ENCODE measurements at places on chromosomes 13 and 19. TPM values are rescaled to one million over a fixed set of nuclear protein-coding genes. Genes with fewer than 3 reads are reported as not detected.

- DNase-seq: no peak
Measured at GRCh38 chr13:111183087-111183645, 68.1 kb downstream of the ARHGEF7 start.

Gene CBY2
- total RNA-seq: not detected

Gene ZNF285
- total RNA-seq: 36.3 TPM

Gene CADM4
- 98.4 TPM for total RNA-seq

Gene OVOL3
- total RNA-seq: not detected

GRCh38 chr13:56563663-56564062, 577.1 kb upstream of the PRR20A start:
- DNase-seq: no peak

GRCh38 chr19:47071731-47072130, 23.3 kb upstream of the TMEM160 start:
- no peak for DNase-seq

GRCh38 chr19:9324584-9324962, 594 bp downstream of the ZNF559 start:
- DNase-seq: no peak

- no peak for DNase-seq
Measured at GRCh38 chr19:7636317-7636690, 606 bp upstream of the STXBP2 start.

Gene PDX1
- total RNA-seq: not detected

DNA sequence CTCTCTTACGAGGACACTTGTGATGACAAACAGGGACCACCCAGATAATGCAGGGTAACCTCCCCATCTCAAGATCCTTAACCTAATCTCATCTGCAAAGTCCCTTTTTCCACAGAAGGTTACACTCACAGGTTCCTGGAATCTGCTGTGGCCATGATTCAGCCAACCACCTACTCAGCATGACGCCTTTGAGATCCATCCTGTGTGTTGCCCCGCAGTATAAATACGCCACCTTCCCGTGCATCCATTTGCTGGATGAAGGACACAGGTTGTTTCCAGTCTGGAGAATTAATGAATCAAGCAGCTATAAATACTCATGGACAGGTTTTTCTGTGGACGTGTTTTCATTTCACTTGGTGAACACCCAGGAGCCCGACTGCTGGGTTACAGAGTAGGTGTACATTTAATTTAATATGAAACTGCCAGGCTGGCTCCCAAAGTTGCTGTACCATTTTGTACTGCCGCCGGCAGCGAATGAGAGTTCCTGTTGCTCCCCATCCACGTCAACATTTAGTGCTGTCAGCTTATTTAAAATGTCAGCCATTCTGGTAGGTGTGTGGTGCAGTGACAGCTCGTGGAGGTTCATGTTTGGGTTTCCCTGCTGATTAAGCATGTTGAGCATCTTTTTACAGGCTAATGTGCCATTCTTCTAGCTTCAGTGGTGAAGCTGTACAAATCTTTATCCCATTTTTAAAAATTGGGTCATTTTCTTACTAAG, 40.2 kb downstream of the ELL start:
- DNase-seq: no peak

GRCh38 chr19:18373407-18373891, 12.5 kb upstream of the GDF15 start:
- DNase-seq: no peak

GRCh38 chr19:45123440-45123850, 30.5 kb downstream of the PPP1R37 start:
- DNase-seq: no peak

- DNase-seq: no peak
Measured at GRCh38 chr19:48591021-48591420, 15.5 kb upstream of the SPACA4 start.

GRCh38 chr13:49954674-49955455, 18.7 kb upstream of the SPRYD7 start:
- no peak for DNase-seq

GRCh38 chr19:2592824-2593223, 109.7 kb downstream of the GNG7 start:
- no peak for DNase-seq

- DNase-seq: no peak
Measured at GRCh38 chr13:22126433-22127021, 455.7 kb downstream of the FGF9 start.

- DNase-seq: no peak
Measured at GRCh38 chr19:36140304-36141038, 605 bp downstream of the CAPNS1 start.

- DNase-seq: no peak
Measured at GRCh38 chr13:64453831-64454230, 2776.3 kb downstream of the PCDH9 start.

DNA sequence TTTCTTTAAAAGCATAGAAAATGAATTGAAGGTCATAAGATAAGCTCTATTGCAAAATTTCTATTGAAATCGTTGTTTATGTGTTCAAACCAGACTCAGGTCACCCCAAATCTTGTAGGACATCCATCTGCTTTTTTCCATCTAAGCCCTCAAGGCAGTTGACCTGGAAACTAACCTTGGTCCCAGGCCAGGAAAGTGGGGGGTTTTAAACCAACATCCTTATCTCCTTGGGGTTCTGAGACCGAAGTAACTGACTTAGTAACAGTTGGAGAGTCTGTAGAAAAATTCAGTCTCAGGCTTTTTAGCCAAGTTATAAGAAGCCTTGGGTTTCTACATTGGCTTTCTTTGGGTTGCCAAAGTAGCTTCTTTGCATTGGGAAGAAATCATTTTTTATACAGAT, 23.4 kb downstream of the ZNF507 start:
- DNase-seq: no peak

- no peak for DNase-seq
Measured at GRCh38 chr13:49690133-49690994, 922 bp downstream of the EBPL start.

GRCh38 chr19:30078381-30078910, 136.4 kb downstream of the URI1 start:
- no peak for DNase-seq

DNA sequence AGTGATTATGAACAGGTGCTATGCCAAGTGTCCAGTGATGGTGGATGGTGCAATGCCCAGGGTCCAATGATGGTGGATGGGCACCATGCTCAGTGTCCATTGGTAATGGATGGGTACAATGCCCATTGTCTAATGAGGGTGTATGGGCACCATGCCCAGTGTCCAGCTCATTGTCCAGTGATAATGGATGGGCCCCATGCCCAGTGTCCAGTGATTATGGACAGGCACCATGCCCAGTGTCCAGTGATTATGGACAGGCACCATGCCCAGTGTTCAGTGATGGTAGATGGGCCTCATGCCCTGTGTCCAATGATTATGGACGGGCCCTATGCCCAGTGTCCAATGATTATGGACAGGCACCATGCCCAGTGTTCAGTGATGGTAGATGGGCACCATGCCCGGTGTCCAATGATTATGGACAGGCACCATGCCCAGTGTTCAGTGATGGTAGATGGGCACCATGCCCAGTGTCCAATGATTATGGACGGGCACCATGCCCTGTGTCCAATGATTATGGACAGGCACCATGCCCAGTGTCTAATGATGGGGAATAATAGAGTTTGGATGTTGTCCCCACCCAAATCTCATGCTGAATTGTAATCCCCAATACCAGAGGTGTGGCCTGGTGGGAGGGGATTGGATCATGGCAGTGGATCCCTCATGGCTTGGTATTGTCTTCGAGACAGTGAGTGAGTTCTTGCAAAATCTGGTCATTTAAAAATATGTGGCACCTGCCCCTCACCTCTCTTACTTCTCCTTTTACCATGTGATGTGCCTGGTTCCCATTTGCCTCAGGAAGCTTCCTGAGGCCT, 87.8 kb downstream of the ANKRD10 start:
- DNase-seq: no peak

Gene ADPRHL1
- total RNA-seq: 0.62 TPM

Measured in occipital lobe (tissue), 3 donors.